ENCODE measurements at places on chromosomes 7 and 10.

- DNase-seq: no peak
Observed at GRCh38 chr10:2225609-2226008, 488.3 kb upstream of the ADARB2 start.

DNA sequence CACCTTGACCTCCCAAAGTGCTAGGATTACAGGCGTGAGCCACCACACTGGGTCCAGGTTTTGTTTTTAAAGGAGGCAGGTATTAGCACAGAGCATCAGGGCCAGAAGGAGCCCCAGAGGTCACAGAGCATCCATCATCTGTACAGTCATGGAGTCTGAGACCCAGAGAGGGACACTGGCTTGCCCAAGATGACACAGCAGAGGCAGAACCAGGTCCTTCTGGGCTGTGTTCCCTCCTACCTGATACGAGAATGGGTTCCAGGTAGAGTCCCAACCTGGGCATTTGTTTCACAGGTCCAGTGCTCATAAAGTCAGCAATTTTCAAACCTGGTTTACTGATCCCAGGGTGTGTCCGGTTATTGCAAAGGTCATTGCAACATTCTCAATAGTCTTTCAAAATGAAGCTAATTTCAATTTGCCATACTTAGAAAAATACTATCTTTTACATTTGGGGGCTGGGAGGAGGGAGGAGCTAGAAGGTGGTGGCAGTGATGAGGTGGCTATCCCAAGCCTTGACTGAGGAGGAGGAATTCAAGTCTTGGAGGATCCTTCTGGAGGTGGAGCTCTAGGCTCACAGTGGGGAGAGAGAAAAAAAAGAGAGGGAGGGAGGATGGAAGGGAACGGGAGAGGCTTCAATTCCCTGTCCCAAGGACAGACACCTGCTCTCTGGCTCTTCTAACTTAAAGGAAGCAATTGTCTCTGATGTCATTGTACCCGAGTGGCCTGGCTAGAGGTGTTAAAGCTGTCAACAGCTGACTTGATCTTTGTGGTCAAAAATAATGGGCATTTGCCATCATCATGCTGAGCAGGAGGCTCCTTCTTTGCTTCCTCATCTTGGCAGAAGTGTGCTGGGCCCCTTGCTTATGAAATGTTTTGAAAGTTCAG is 8.1 kb downstream of the MXI1 start:
- DNase-seq: no peak

GRCh38 chr7:128693373-128694015 is 21.4 kb downstream of the GARIN1A start:
- no peak for DNase-seq

- no peak for DNase-seq
Observed at GRCh38 chr7:128227271-128227670, 13.8 kb upstream of the LEP start.

GRCh38 chr10:20446561-20447193 is 450.4 kb downstream of the NEBL start:
- no peak for DNase-seq

GRCh38 chr7:91636728-91637127 is 243.8 kb downstream of the MTERF1 start:
- DNase-seq: no peak

DNA sequence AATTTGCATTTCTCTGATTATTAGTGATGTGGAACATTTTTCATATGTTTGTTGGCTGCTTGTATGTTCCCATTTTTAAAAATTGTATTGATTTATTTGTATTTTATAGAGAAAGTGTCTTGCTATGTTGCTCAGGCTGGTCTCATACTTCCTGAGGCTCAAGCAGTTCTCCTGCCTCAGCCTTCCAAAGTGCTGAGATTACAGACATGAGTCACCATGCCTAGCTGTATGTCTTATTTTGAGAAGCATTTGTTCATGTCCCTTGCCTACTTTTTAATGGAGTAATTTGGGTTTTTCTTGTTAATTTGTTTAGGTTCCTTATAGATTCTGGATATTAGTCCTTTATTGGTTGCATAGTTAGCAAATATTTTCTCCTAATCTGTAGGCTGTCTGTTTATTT is 214.2 kb upstream of the KAT6B start:
- no peak for DNase-seq

DNA sequence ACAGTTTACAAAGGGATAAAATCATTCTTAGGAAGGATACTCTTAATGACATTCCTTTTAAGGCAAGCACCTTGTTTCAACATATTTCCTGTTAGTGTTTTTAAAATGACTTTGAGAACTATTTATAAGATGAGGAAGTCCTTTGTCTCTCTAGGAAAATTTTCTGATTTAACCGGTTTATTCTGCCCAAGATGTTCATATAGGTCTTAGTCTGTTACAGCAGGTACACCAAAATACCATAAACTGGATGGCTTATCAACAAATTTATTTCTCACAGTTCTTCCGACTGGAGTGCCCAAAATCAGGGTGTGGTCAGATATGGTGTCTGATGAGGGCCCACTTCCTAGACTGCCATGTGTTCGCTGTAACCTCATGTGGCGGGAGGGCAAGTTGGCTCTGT is 77.9 kb downstream of the GSAP start:
- no peak for DNase-seq

GRCh38 chr10:132375795-132376297 is 21.2 kb upstream of the PWWP2B start:
- DNase-seq: no peak

- DNase-seq: no peak
Observed at GRCh38 chr10:20059084-20059835, 243.0 kb downstream of the PLXDC2 start.

DNA sequence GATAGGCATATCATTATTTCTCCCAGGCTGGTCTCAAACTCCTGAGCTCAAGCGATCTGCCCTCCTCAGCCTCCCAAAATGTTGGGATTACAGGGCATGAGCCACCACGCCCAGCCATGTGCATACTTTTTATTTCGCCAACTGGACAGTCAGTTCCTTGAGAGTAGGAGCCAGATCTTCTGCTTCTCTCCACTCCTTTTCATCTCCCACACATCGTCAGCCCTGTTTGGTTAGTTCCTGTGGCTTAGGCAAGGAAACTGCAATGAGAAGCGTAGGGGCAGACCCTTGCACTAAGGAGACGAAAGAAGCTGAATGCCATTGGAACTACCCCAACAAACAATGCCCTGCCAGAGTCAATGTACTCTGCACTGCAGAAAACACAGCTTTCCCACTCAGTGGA is 178.2 kb downstream of the TRIL start:
- no peak for DNase-seq

GRCh38 chr7:31082447-31082846 is 30.3 kb downstream of the ADCYAP1R1 start:
- DNase-seq: no peak

- no peak for DNase-seq
Observed at GRCh38 chr7:80600046-80600445, 38.4 kb upstream of the CD36 start.

- no peak for DNase-seq
Observed at GRCh38 chr7:150365673-150366398, 2.8 kb upstream of the REPIN1 start.

DNA sequence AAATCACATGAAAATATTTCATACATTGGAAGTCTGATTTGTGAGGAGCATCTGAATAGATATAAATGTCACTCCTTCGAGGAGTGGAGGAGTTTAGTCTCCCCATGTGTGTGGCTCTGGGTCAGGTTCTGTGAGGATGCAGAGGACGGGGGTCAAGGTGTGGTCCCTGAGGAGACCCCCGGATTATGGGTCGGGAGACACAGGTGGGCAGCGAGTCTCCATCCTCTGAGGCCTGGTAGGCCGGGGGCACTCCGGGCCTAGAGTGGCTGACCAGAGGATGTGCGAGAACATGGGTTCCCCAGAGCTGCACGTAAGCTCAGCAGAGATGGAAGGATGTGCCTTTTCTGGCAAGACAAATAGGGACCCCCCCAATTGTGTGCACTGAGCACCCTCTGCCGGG is 93.4 kb upstream of the TCERG1L start:
- no peak for DNase-seq

- no peak for DNase-seq
Observed at GRCh38 chr7:52705768-52706167, 329.7 kb upstream of the POM121L12 start.

- no peak for DNase-seq
Observed at GRCh38 chr7:66779669-66780409, 39.3 kb downstream of the RABGEF1 start.

DNA sequence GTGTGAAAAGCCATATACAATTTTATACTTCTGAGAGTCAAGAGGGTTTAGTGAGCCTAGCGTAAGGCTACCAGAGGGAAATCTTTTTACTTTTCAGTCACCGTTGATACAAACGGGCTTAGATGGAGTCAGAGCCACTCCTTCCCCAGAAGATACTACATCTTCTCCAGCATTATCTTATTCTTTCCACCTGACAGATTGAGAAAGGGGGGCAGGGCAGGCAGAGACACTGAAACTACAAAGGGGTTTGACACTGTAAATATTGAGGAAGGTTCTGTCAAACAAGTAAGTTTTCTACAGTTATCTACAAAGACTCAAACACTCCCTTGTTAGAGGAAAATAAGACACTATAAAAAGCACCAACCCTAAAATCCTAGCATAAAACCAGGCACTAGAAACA is 100.0 kb downstream of the RELN start:
- no peak for DNase-seq

DNA sequence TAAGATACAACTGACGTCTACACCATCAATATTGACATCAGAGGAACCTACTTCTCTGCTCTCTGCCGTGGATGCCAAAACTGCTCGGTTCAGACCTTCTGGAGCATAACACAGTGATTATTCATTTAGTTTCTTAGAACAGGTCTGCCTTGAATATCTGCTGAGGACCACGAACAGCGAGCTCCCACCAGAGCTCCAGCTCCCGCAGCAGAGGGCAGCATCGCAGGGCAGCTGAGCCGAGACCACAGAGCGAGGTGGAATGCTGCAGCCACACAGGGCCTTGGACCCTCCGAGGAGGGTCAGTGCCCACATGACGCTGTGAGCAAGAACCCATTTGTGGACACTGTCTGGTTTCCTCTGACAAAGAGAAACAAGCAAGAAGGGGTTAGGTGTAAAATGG is 6.8 kb downstream of the VIPR2 start:
- no peak for DNase-seq

GRCh38 chr7:47999413-47999812 is 20.0 kb upstream of the HUS1 start:
- no peak for DNase-seq

- no peak for DNase-seq
Observed at GRCh38 chr7:83451501-83452045, 197.4 kb downstream of the SEMA3E start.

DNA sequence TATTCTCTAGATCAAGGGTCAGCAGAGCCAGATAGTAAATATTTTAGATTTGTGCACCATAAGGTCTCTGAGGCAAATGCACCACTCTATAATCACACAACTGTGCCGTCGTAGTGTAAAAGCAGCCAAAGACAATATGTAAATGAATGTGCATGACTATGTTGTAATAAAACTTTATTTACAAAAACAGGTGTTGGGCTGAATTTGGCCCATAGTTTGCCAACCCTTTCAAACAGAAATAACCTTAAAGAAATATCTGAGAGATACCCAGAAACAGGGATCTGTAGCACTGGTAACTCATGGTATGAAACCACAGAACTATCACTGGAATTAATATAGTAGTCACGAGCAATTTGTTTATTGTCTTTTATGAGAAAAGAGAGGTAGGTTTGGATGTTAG is 86.0 kb downstream of the ARID5B start:
- DNase-seq: no peak

DNA sequence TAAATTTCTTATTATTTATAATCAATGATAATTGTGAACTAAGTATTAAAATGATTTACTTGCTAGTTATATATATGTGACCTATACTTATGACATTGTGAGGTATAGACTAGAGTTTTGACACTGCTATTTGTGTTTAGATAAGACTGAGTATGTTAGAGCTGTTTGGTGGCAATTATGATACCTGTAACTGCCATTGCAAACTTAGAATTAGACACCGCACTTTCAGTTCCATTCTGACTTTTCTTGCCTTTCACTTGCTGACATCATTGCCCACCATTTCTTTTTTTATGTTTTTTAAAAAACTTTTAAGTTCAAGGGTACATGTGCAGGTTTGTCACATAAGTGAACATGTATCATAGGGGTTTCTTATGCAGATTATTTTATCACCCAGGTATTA is 214.5 kb downstream of the MBL2 start:
- no peak for DNase-seq

DNA sequence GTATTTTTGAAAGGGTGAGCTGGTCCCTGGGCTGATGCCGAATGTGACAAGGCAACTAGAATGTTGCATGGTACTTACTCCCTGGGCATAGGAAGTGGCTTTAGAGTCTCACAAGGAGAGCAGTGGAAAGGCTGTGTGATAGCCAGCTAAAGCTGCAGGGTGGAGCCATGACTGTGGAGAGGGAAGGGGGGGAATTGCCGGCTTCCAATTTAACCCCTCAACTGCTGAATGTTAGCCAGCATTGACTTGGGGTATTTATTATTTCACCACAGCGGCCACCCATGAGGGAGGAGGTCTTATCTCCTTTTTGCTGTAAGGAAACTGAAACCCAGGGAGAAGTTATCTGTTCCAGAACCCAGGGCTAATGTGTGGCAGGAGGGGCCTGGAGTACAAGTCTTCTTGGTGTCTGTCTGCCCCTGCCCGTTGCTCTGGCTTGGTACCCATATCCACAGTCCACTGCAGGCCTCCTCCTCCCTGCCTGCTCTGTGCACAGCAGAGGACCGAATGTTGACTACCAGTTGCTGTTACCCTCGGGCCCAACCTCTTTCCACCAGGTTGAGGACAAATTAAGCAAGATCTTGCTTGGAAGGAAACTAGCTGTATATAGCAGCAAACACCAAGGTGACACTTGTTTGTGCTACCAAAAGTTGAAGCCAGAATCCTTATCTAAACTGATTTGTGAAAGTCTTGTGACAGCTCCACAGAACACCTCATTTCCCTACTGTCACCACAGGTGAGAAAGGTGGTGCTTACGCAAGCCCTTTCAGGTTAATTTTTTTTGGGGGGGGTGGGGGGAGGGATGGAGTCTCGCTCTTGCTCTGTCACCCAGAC is 37.6 kb downstream of the WBP1L start:
- DNase-seq: no peak

- DNase-seq: no peak
Observed at GRCh38 chr10:7218968-7219367, 191.9 kb downstream of the SFMBT2 start.

DNA sequence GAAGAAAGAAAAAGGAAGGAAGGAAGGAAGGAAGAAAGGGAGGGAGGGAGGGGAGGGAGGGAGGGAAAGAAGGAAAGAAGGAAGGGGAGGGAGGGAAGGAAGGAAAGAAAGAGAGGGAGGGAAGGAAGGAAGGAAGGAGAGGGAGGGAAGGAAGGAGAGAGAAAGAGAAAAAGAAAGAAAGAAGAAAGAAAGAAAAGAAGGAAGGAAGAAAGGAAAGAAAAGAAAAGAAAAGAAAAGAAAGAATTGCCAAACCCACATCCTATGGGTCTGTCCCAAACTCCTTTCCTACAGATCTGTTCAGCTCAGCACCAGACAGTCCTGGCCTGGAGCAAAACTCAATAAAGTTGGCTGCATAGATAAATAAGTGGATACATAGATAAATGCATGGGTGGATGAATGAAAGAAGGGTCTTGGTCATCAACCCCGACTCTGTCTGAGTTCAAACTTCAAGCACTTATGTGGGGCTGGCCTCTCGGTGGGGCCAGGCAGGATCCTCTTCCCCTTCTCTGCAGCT is 17.2 kb upstream of the TLX1 start:
- DNase-seq: no peak
